ENCODE measurements at places on chromosomes 11 and 22.

- DNase-seq, result peak; percentile 28
These were observed at the start of gene NAALAD2 for GRCh38 chr11:90134478-90135003. Gene NAALAD2 (plus strand): TSS chr11:90134663. CDS start chr11:90134759, 96 bp downstream.

DNA sequence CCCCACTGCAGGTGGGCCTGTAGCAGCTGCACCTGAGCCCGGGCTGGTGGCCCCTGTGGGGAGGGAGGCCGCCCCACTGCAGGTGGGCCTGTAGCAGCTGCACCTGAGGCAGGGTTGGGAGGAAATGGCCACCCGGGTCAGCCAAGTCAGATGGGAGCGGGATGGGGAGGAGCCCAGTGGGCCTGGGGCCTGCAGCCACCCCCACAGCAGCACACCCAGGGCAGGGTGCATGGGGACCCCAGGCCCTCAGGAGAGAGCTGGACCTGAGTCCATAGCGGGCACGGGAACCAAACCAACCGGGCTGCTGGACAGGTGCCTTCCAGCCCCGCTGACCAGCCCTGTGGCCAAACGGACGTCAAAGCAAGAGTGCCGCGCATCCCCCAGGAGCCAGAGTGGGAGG lies 61.7 kb downstream of the BRD1 start:
- DNase-seq, result peak; percentile 23

DNA sequence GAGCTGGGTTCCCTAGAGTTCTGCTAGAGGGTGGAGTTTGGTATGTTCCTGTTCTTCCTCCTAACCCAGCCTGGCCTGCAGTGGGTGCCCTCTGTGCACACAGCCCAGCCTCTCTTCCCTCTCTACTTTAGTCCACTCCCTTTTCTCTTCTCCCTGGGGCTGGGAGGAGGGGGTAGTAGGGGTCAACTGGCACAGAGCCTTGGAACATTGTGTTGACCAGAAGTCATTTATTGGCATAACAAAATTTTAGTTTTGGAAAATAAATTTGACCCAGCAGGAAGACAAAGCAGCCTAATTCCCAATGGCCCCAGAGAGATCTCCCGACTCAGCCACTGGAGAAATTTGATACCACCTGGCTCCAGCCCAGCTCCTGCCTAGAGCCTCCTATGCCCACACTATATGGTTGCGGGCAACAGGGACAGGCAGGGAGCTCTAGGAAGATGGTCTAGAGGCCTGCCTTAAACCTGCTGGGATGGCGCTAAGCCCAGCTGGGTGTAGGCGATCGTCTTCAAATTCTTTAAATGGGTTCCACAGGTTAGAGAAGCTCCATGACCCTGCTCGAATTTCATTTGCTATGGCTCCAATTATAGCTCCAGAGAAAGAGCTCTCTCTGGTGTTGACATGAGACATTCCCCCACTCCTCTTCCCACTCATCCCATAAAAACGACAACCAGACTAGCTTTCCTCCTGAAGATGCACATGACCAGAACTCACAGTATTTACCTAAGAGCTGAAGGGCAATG lies 9.9 kb downstream of the PCSK7 start:
- peak; percentile 12 for DNase-seq

DNA sequence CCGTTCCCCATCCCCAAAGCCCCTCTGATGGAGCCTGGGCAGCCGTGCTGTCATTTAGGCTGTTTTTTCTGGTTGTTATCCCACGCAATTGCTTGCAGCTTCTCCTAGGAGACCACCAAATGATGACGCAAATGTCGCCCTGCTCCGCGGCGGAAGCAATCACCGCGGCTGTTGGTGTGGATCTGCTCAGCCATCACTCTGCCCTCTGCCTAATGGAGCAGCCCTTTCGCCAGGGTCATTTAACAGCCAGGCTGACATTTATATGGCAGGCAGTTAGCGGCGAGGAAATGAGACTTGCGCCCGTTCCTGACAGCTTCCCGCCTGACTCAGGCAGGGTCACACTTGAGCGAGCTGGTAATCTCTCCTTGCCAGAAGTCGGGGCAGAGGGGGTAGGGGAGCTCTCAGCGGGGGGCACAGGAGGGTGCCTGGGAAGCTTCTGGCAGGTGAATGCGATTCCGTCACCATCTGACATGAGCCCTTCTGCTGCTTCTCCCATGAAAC lies 97.9 kb upstream of the RTL6 start:
- DNase-seq, result no peak

GRCh38 chr11:112769170-112769569 lies 192.1 kb upstream of the NCAM1 start:
- no peak for DNase-seq
